ENCODE measurements at places on chromosomes 2 and 18.

- DNase-seq: no peak
Measured at GRCh38 chr2:71157124-71157793, 26.8 kb downstream of the MPHOSPH10 start.

DNA sequence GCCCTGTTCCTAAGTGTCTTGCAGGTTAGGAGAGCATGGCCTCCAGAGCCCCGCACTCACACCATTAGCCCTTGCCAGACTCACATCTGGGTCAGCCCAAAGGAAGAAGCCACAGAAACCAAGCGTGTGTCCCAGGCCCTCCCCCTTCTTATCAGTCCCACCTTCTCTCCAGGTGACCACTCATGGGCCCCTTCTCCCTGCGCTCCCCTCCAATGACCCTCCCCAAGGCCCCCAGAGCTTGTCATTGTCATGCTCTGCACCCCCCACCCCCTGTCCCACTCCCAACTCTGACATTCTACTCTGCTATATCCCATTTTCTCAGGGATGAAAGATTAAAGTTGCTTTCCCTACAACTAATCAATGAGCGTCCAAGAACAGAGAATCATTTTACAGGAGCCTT, 30.1 kb downstream of the CAPN14 start:
- DNase-seq: no peak

- no peak for DNase-seq
Measured at GRCh38 chr2:21396252-21396651, 272.5 kb downstream of the TDRD15 start.

DNA sequence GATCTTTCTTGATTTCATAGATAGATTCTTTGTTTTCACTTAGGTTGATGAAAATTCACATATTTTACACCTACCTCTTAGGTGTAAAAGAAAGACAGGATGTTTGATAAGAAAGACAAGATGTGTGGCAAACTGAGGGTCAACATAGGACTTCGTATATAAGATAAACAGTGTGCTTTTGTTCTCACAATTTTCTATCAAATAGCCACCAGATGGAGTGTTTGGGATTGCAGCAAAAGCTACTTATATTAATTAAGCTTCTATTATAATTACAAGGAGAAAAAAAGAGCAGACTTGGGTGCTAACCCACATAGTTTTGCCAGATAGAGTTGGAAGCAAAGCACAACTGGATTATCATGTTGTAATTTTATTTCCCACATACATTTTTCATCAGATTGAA, 232.9 kb downstream of the CDH7 start:
- DNase-seq: no peak

GRCh38 chr18:10953672-10954071, 195.7 kb downstream of the PIEZO2 start:
- no peak for DNase-seq

DNA sequence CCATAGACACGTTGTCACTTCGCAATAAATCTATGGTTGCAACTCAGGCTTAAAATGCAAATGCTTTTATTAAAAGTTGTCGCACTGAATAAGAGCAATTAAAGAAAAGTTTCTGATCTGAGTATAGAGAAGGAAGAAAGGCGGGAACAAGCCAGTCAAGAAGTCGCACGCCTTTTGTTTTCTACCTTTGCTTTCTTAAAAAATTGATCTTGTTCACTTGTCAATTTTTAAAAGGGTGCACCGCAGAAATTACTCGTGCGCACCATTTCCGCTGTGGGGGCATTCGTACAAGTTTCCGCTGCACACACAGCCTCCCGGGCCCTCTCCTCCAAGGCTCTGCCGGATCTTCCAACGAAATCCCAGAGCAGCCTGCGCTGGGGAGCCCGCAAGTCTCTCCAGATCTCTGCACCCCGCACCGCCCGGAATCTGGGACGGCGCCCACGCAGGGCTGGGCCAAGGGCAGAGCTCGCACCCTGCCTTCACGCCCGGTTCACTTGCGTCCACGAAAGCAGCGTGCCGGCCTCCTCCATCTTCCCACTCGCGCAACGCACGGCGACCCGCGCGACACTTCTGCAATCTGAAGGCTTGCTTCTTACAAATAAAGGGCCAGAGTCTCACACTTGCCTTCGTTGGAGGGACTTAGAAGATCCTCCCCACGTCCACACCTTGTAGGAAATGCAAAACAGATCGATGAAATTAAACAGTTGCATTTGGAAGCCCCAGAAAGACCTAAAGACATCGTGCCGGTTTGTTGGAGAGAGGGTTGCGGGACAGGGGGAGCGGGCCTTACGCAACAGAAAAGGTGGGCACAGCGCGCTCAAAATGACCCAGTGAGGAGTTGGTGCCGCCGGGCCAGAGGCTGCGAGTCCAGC, 2.6 kb upstream of the SALL3 start:
- DNase-seq: no peak

- no peak for DNase-seq
Measured at GRCh38 chr2:102604769-102605168, 14.6 kb upstream of the SLC9A2 start.
